ENCODE measurements at places on chromosomes 5 and 9.

GRCh38 chr9:37752642-37753488 is 740 bp upstream of the TRMT10B start:
- DNase-seq: no peak

DNA sequence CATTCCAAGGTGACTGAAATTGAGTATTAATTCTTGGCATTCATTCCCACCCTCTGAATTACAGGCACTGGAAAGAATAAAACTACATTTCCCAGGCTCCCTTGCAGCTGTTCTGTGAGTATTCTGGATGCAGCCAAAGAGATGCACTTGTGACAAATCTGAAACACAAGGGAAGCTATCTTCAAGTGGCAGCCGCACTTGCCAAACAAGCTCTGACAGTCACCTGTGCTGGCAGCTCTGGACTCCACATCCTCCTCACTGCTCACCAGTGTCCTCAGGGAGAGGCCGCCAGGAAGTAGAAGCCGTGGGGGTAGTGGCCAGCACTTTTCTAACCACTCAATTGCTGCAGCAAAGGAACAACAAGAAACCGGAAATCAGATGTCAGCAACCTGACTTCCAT is 275.0 kb downstream of the NR2F1-AS1 start:
- no peak for DNase-seq

DNA sequence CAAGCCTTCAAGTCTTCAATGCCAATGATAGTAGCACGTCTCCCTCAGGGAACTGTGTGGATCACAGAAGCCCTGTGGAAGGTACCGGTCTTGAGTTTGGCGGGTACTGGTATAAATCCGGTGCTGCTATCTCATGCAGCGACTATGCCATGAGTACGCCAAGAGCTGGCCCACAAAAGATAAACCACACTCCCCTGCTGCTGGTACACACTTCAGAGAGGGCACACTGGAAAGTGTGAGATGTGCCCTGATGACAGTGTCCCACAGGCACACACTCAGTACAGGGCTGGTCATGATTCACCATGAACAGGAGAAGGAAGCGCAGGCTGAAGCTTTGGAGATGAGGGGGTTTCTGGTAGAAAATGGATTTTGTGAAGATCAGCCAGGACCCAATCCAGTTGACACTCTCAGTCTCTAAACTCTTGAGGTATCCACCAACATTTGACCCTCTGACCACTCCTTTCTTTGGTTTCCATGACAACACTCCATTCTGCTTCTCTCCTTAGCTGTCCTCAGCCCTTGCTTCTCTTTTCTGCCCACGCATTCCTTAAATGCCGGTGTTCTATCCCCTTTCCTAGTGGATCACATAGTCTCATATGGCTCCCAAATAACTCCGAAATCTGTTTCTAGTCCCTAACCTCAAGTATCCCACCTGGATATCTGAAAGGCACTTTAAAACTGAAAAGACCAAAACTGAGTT is 5.1 kb downstream of the AMACR start:
- DNase-seq: no peak

DNA sequence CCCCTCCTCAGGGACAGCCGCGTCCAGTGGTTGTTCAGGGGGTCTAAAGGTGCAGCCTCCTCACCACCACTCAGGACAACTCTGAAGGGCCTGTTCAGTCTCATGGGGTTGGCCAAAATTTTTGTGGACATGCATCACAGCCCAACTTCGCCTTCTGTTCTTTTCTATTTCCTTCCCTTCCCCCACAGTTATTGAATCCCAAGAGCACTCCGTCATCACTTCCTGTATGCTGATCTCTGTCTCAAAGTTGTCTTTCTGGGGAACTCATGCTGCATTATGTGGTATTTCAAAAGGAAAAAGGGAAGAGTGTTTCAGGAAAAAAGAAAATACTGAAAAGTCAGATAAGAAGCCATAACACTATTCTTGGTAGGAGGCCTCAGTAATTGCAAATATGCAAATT is 355.4 kb downstream of the CAAP1 start:
- DNase-seq: no peak

DNA sequence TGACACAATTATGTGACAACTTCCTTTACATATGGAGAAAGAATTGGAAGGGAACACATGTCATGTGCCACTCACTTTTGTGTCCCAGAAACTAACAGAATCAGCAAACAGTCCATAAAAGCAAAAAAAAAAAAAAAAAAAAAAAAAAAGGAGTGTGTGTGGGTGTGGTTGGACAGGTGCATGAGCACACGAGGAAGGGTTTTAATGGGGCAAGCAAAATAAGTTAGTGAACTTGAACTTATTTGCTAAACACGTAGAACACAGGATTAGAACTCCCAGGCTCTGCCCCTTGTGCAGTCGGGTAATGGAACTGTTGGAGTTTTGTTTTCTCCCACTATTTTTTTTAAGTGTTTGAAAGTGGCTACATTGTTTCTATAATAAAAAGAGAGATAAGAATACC is 74.8 kb upstream of the PJA2 start:
- no peak for DNase-seq
